ENCODE measurements at places on chromosomes 16 and 17.
A peak's percentile ranks its signal among the peaks of the same experiment; 100 is the strongest.

GRCh38 chr17:50491505-50491904 lies 12.8 kb downstream of the RSAD1 start:
- DNase-seq: no peak

DNA sequence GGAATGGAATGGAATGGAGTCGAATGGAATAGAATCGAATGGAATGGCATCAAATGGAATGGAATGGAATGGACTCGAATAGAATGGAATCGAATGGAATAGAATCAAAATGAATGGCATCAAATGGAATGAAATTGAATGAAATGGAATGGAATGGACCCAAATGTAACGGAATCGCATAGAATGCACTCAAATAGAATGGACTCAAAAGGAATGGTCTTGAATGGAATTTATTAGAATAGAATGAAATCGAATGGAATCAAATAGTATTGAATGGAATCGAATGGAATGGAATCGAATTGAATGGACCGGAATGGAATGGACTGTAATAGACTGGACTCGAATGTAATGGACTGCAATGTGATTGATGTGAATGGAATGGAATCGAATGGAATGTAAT lies 501.4 kb upstream of the WSB1 start:
- no peak for DNase-seq

GRCh38 chr17:1011760-1012735 lies 15.1 kb downstream of the TIMM22 start:
- peak; percentile 57 for DNase-seq

DNA sequence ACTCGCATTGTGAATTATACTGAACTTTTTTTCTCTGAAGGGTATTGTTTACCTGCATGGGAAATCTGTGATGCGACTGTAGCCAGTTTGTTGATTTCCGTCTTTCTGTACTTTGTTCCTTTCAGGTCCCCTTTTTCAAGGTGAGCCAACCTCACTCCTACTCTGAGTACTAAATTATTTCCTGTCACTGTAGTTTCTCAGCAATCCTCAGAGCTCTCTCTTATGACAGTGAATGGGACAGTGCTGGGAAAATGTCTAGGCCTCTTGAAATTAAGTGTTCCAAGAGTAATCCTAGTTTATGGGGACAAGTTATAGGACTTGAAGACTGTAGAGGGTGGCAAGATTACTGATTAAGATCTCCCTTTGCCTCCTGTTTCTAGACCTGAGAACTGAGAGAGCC lies 167.6 kb downstream of the CNTNAP4 start:
- DNase-seq: peak; percentile 51

GRCh38 chr17:20173091-20173490 lies 163.9 kb downstream of the SPECC1 start:
- no peak for DNase-seq

DNA sequence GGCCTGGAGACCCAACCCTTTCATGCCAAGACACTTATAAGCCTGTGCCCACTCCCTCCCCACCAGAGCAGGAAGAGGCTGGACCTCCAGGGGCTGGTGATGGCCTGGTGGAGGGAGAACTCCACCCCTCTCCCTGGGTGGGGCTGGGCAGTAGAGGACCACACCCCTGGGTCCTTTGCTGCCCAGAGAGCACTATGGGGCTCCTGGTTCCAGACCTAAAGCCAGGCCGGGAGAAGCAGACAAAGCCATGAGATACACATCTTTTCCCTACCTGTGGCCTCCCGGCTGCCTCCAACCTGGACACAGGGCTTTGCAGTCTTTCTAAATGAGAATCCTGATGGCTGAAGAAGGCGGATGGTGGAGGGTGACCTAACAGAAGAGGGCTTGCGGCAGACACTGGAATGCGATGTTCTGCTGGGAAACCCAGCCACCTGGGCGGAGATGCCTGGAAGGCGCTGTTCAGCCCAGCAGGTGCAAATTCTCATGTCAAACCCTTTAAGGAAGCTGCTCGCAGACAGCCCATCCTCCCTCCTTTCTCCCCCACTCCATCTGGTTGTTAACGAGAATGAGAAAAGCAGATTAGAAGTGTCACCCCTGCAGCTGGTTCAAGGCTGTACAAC lies 43.9 kb upstream of the KIFC3 start:
- peak; percentile 80 for DNase-seq

Measured in NCI-H524 treated with DMSO at 0.1 percent for 48 hours (cell line).